Motor neuron (in vitro differentiated cells): ENCODE measurements at places on chromosomes 13 and 19. TPM values are rescaled to one million over a fixed set of nuclear protein-coding genes. Genes with fewer than 3 reads are reported as not detected.

Gene REEP6
- total RNA-seq = 2.9 and 3.2 TPM in 2 replicates

Gene FXYD5
- 16.7 and 25.2 TPM in 2 replicates for total RNA-seq

Gene SH3GL1
- 38.1 and 44.0 TPM in 2 replicates for total RNA-seq

Gene TBC1D17
- total RNA-seq = 20.6 and 23.5 TPM in 2 replicates

Gene HIPK4
- total RNA-seq = 0.16 and 0.19 TPM in 2 replicates
